ENCODE measurements at places on chromosomes 5 and 9.

DNA sequence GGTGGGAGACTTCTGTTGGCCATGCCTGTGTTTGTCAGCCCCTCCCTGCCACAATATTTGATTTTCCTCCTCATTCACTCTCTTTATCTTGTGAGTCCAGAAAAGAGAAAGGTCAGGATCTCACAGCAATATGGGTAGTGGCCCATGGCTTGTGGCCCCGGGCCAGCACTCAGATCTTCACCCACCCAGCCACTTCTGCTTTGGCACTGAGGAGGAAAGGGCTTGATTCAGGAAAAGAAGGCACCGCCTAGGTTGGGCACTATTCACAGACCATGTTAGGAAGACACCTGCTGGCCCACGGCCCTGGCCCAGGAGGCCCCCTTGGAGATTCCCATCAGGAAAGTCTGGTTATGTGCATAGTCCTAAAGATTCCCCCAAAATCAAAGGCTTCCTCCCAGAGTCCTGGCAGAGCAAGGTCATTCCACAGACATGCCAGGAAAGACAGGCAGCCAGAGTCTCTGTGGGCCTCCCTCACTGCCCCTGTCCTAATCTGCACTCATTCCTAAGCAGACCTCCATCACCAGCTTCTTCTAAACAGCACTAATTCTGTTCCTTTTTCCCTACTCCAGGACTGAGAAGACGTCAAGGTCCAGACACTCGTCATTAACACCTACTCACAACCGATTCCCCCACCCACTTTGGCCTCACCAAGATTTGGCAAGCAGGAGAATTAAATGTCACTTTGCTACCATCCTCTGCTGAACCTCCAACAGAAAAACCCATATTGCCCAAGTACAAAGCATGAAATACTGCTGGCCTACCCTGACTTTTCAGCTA, 179.3 kb downstream of the DEPDC1B start:
- DNase-seq = no peak

DNA sequence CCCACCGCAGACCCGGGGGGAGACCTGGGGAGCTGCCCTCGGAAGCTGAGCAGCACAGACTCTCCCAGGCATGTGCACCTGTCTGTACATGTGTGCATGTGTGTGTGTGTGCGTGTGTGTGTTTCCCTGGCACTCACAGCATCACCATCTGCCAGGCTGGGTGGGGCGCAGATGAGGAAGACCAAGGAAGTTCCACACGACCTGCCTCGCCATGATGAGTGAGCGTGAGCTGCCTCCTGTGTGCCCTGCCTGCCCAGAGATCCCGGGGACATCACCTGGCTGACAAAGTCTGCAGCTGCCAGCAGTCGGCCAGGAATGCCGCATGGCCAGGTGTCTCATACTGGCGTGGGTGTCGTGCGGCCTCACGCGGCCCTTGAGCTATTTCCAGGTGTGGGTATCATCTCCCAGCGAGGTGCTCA, 4.0 kb upstream of the GPSM1 start:
- DNase-seq = no peak

DNA sequence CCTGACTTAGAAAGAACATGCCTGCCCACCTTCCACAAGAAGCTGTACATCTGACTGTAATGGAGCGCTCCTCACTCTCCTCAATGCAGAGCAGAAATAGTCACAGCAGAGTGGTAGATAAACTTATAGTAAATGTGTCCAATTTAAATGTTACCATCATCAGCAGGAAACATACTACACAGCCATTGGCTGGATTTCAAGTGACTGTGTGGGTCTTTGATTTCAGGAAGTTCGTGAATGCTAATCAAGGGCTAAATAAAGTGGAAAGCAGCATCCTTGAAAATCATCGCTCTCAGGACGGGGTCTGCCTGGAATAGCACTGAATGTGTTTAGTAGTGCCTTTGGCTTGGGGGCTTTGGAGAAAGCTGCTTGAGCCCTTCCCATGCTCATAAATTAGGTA, 32.4 kb upstream of the CRHBP start:
- DNase-seq = no peak

- DNase-seq = peak; percentile 75
Observed at GRCh38 chr9:76297721-76298239, 96.4 kb downstream of the RFK start.

GRCh38 chr9:98807070-98807813, at the start of gene GALNT12:
GALNT12 (plus strand) TSS chr9:98807670; CDS start chr9:98807699, 29 bp downstream.
- DNase-seq = no peak

DNA sequence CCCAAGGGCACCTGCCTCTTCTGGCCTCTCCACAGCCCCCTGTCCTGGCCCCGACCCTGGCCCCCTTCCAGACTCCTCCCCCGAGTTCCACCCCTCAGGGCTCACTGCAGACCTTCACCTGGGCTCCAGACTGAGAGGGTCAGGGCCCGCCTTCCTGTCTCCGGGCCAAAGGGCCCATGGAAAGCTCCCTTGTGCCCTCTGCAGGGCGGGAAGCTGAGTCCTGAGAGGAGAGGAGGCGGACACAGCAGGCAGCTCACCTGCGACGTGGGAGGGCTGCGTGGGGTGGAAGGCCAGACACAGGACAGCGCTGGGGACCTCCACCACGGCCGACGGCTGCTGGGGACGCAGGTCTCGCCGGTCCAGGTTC, 20.6 kb downstream of the DYNC2I2 start:
- DNase-seq = no peak

- DNase-seq = no peak
Observed at GRCh38 chr9:14179449-14179848, 134.5 kb downstream of the NFIB start.

DNA sequence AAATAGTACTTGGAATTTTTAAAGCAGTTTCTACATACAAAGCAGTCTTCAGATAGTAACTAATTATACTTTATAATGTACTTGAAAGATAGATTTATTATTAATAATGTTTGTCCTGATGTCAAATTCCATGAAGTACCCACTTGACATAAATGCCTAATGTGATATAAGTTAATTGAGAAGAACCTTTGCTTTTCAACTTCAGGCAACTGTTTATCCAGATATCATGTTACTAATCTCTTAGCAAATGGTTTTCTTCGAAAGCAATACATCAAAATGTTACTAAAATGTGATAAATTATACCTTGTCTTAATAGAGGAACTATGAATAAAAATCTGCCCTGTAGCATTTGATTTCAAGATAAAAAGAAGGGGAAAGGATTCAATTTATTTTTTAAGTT, 146.8 kb upstream of the FBXL17 start:
- DNase-seq = no peak

DNA sequence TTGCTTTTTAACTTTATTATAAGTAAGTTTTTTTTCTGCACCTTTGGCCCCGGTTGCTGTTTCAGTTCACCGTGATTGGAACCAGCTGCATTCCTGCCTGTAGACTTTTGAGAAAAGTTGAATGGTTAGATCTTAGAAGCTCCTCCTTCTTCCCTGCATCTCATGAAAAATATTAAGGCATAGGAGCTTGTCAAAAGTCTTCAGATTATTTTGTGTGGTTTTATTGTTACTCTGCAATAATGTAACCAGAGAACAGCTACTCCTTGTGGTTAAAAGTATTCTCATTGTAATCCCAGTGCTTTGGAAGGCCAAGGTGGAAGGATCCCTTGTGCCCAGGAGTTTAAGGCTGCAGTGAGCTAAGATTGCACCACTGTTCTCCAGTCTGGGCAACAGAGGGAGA, 3.3 kb upstream of the SLC2A8 start:
- peak; percentile 68 for DNase-seq

- peak; percentile 87 for DNase-seq
Observed at GRCh38 chr5:65062469-65063083, 293.8 kb downstream of the CWC27 start.

- DNase-seq = no peak
Observed at GRCh38 chr9:19994296-19994695, 205.5 kb upstream of the SLC24A2 start.

- no peak for DNase-seq
Observed at GRCh38 chr5:138637256-138637655, 62.1 kb upstream of the HSPA9 start.

DNA sequence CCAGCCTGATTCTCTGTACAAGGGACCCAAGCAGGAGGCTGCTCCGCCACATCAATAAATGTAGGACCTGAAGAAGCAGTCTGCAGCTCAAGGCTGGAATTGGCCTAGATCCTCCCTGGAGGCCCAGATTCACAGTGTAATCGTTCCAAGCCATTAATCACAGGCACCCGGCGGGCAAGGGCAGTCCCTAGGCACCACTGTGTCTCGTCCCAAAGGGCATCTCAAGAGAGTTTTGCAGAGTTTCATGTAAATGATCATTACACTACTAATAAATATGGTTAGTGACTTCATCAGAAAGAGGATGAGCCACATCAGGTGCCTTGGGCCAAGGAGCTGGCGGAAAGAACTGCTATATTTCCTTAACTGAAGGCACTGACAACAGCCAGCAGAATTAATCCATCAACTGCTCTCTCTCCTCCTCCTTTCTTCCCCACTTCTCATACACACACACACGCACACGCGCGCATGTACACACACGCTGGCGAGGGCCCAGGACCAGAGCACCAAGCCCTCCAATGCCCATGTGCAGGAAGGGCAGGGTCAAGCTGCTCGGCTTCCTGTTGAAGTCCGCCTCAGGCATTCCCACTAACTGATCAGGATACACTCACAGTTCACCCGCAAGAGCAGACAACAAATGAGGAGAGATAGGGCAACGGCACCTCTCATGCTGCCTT, 33.9 kb downstream of the GNAQ start:
- peak; percentile 57 for DNase-seq

- peak; percentile 73 for DNase-seq
Observed at GRCh38 chr9:93468763-93469456, 15.5 kb upstream of the FAM120AOS start.

- DNase-seq = no peak
Observed at GRCh38 chr9:127903557-127904475, 4.4 kb upstream of the ST6GALNAC6 start.

GRCh38 chr5:157030692-157031091, 28.2 kb downstream of the HAVCR1 start:
- no peak for DNase-seq

All from choroid plexus epithelial cell (primary cell).